Omental fat pad (tissue), 4 donors: ENCODE measurements at places on chromosomes 1 and 21.

DNA sequence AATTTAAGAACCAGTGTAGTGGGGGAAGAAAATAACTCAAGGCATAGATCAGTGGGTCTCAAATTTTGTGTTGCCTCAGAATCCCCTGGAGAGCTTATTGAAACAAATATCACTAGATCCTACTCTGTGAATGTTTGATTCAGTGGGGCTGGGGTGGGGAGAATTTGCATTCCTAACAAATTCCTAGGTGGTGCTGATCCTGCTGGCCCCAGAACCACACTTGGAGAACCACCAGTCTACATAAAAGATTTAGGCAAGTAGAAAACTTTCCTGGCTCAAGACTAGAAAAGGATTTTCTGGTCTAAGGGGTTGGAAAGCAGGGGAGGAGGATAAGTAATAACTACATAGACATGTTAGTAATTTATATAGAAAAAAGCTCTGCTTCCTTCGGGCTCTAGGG is 34.1 kb upstream of the C1orf21 start:
- DNase-seq, result no peak

DNA sequence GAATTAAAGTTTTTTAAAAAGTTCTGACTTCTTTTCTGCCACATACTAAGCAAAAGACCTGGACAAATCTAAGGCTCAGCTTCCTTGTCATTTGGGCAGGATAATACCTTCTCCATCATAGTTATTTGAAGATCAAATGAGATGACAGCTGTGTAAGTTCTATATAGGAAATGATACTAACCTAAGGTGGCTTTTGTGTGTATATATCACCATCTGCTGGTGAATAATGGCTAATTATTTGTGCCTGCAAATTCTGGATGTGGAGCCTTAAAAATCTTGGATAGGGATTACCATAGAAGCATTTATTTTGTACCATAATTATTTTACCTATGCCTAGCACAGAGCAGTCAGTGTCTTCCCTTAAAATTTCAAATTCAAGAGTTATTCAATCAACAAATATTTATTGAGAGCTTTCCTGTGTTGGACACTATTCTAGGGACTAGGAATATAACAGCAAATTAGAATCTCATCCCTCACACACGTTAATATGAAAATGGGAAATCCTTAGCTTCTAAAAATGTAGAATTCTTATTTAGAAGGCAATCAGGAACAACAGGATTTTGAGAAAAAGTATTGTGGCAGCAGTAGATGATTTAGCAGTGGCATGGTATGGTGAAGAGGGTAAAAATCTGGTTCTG is 89.8 kb downstream of the TMEM200B start:
- DNase-seq, result no peak

- DNase-seq, result no peak
These were observed 84.1 kb upstream of the SLC44A3 start for GRCh38 chr1:94736073-94736472.

- no peak for DNase-seq
These were observed 48.8 kb upstream of the LRRC8D start for GRCh38 chr1:89771991-89772560.

DNA sequence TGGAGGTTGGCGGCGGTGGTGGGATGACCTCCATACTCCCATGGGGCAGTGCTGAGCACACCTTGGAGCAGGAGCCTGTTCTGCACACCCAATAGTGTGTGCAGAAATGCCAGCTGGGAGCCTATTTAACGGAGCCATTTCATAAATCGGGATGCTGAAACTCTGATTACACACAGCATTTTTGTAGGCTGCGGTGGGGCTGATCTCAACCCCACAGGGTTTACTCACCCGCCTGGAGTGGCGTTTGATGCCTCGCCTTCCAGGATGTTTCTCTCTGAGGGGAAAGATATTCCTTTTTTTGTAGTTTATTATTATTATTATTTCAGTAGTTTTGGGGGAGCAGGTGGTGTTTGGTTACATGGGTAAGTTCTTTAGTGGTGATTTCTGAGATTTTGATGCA is 82.6 kb upstream of the WDR26 start:
- DNase-seq, result no peak

DNA sequence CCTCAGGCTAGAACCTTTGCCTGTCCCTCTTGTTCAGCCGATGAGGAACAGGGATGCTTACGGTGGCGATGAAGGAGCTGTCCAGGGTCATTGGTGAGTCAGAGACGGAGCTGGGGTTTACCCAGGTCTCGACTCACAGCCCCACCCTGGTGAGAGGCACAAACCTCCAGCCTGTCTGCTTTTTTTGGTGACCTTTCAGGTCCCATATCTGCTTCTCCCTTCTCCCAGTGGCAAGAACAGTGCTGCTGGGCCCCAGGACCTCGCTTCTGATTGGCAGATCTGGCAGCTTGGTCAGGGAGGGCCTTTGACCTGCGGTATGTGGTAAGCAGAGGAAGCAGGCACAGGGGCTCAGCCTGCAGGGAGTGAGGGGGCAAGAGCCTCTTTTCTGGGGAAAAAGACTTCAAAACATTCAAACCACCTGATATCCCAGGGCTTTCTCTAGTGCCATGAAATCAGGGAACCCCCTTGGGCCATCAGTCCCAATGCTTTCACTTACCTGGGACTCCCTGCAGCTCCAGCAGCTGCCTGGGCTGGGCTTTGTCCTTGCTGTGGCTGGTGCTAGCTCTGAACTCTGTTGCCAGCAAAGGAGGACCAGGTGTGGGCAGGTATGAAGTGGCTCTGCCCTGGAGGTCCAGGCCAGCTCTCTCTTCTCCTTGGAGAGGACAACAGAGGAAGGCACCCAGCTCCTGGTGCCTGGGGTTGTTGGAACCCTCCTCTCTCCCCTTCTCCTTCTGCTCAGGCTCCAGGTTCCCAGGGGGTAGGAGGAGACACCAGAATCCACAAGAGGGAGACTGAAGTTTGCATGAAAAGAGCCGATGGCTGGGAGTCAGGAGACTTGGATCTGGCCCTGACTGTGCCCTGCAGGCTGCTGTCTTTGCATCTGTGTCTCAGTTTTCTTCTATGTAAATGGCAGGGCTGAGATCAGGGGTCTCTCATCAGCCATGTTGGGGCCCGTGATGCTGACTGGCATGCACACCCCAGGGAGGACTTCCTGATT is 41.4 kb downstream of the TRIM62 start:
- no peak for DNase-seq

DNA sequence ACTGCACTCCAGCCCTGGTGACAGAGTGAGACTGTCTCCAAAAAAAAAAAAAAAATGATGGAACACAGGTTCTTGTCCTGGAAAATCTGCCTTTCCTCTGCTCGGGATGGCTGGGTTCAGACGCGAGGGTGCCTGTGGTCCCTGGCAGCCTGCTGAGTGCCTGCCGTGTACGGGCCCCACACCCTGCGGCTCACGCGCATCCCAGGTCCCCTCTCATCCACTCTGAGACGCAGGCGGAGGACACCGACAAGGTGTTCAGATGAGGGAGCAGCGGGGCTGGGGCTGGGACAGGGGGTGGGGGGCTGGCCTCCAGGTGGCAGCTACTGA is 4.3 kb upstream of the ANKRD65 start:
- no peak for DNase-seq

DNA sequence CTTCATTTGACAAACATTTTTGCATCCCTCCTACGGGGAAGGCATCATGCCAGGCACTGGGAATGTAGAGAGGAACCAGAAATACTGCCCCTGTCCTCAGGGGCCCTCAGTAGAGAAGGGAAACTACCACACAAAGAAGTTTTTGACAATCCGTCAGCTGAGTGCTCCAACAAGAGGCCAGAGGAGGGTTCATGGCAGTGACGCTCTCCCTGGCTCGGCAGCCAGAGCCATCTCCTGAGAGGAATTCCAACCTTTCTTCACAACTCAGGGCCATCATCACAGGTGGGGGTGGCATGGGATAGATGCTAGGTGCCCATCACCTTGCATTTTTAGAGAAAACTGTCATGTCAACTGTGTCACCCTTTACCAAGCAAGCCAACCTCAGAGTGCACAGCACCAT is 154.1 kb downstream of the HIVEP3 start:
- DNase-seq, result no peak

GRCh38 chr1:79693441-79694114 is 687.0 kb upstream of the ADGRL4 start:
- DNase-seq, result no peak

GRCh38 chr1:116335850-116336624 is 37.0 kb upstream of the ATP1A1 start:
- DNase-seq, result no peak

DNA sequence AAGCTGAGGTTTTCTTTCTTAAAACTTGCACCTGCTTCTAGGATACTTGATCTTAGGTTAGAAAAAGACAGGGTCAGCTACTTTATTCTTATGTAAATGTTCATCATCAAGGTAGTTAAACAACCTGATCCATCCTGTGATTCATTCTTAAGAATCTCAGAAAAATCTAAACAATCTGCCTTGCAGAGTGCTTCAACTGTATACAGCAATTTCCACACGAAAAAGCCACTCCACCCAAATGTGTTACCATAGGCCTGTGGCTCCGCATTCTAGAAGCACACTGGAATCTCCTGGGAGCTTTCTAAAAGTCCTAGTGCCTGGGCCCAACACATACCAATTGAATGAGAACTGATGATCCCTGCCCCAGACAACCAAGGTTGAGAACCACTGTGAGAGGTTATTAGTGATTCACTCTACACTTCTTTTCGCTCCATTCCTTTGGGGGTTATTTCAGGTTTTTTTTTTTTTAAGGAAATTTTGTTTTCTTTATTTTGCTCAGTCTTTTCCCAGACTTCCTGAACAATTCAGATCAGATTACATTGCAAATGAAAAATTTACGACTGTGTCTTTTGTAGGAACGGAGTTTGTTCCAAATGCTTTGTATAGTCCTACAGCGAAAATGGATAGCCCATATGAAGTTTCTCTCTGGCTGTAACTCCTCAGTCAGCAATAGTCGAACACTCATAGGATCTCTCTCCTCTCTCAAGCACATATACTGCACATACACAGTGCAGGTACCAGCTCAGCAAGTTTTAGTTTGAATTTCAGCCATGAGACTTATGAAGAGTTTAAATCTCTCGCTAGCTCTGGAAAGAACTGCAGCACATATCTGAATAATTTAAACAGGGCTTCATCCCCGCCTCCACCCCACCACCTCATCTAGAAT is 16.1 kb downstream of the SMYD2 start:
- no peak for DNase-seq

GRCh38 chr1:232973652-232974611 is 23.5 kb downstream of the NTPCR start:
- no peak for DNase-seq

GRCh38 chr1:6208723-6209660 is 3.1 kb downstream of the RNF207 start:
- DNase-seq, result no peak

DNA sequence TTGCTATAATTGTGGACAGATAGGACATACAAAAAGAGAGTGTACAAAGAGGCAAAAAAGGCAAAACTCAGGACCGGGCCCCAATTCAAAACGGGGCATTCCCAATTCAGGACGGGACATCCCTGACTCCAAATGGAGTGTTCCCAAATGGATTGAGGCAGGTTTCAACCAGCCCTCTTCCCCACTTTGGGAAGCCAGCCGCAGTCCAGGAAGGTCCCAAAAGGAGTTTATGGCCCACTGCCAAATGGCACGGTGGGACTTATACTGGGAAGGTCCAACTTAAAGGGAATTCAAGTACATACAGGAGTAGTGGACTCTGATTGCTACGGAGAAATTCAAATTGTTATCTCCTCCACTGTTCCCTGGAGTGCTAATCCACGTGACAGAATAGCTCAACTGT is 3.5 kb upstream of the ZNF669 start:
- no peak for DNase-seq

DNA sequence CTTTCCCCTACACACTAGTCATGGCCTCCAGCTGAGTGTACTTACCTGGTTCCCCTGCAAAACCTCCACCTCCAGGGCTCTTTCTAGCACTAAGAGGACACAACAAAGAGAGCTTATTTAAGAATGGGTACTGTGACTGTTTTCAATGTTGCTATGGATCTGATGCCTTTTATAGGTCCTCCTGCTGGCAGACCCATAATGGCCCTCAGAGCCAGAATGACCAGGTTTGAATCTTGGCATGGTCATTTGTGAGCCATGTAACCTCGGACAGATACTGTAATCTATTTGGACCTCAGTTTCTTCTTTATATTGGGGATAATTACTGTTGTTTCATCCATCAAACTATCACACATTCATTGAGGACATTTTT is 137.6 kb upstream of the USP24 start:
- no peak for DNase-seq

DNA sequence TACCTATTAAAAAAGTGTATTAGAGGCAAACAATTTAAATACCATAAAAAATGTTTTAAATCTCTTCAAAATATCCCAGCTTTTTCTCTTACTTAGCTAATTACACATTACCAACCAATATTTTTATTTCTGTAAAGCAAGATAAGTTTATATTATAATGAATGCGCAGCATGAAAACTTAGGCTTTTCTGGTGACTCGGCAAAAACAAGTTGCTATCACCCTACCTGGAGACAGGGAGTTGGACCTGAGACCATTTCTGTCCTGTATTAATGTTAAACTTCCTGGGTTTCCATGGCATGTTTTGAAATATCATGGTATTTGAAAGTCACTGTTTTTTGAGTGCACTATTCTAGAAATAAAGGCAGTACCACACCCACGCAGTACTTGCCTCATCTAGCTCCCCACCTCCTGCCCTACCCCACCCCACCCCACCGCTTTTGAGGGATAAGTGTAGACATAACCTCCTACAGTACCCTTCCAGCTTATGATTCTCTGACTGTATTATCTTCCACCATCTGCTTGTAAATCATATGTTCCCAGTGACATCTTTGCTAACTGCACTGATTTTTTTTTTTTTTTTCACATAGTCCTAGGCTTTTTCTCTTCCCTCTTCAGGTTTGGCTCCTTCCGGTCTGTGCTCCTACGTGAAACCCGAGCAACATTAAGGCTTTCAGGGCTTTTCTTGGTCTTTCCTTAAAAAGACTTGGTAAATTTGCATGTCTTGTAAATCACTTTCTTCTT is 77.5 kb downstream of the PHTF1 start:
- no peak for DNase-seq

DNA sequence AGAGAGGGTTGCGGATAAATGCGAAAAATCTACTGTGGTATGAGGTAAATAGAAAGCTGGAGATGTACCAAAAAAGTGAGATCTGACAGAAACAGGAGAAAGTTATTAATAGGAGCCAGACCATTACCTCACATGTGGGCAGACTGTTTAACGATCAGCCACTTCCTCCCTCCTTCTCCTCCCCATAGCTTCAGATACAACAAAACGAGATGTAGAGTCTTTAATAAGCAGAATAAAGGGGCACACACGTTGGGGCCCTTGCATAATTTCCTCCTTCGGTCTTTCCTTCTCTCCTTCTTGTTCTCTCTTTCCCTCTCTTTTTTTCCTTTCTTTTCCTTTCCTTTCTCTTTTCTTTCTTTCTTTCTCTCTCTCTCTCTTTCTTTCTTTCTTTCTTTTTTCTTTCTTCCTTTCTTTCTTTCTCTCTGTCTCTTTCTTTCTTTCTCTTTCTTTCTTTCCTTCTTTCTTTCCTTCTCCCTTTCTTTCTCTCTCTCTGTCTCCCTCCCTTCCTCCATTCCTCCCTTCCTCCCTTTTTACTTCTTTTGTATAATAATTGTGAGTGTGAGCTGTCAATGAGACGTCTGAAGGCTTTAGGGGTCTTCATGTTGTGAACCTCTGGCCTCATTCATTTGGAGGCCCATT is 242.1 kb downstream of the GRIK1 start:
- DNase-seq, result no peak
